ENCODE measurements at places on chromosomes 3 and 15. TPM values are rescaled to one million over a fixed set of nuclear protein-coding genes. Genes with fewer than 3 reads are reported as not detected.

The GATM gene
- 29.0 TPM for total RNA-seq

The ISLR2 gene
- not detected for total RNA-seq

The SLC12A6 gene
- 1.3 TPM for total RNA-seq

The SLC9C1 gene
- not detected for total RNA-seq

The RETNLB gene
- total RNA-seq, result not detected

The MORC1 gene
- not detected for total RNA-seq

The HRH1 gene
- total RNA-seq, result 6.2 TPM

The RTP1 gene
- not detected for total RNA-seq

The PLA2G4B gene
- total RNA-seq, result 6.1 TPM

The TM6SF1 gene
- total RNA-seq, result not detected

The ALDH1L1 gene
- total RNA-seq, result not detected

The NPAP1 gene
- total RNA-seq, result not detected

The TM4SF1 gene
- total RNA-seq, result not detected

The MON1A gene
- total RNA-seq, result 9.8 TPM

The SLC38A3 gene
- total RNA-seq, result not detected

The MYRIP gene
- total RNA-seq, result 36.1 TPM

The GNAI2 gene
- 151 TPM for total RNA-seq

The SOX2 gene
- 0.63 TPM for total RNA-seq

The GRAMD2A gene
- not detected for total RNA-seq

The PLCB2 gene
- total RNA-seq, result 8.7 TPM

The HSPBAP1 gene
- 28.2 TPM for total RNA-seq

The PEX5L gene
- total RNA-seq, result 0.60 TPM

The AADACL2 gene
- not detected for total RNA-seq

The LHFPL4 gene
- not detected for total RNA-seq

The NANOGP8 gene
- not detected for total RNA-seq

The PXYLP1 gene
- total RNA-seq, result 1.7 TPM

The LYZL4 gene
- not detected for total RNA-seq

The HIGD2B gene
- total RNA-seq, result not detected

The DGKG gene
- total RNA-seq, result 0.14 TPM

The FAM3D gene
- not detected for total RNA-seq

The MKRN2OS gene
- total RNA-seq, result not detected

The NOX5 gene
- total RNA-seq, result not detected

The FMN1 gene
- total RNA-seq, result 1.1 TPM

The TICRR gene
- total RNA-seq, result 5.5 TPM

All from Karpas-422 (cell line).